ENCODE measurements at places on chromosomes 2 and 18. TPM values are rescaled to one million over a fixed set of nuclear protein-coding genes. Genes with fewer than 3 reads are reported as not detected.

DNA sequence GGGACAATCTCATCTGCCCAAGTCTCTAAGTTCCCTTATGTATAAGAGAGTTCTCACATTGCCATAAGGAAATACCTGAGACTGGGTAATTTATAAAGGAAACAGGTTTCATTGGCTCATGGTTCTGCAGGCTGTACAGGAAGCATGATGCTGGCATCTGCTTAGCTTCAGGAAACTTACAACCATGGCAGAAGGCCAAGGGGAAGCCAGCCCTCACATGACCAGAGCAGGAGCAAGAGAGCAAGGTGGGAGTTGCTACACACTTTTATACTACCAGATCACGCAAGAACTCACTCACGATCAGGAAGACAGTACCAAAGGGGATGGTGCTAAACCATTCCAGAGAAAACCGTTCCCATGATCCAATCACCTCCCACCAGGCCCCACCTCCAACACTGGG lies 73.9 kb downstream of the PRKRA start:
- no peaks in the 10 kb centered on the region for H3K27me3 ChIP-seq
- H3K4me1 ChIP-seq = no peaks in the 10 kb centered on the region
- no peak overlapping the region for H3K27ac ChIP-seq
- no peak overlapping the region for H3K4me3 ChIP-seq
- no peak for DNase-seq

GRCh38 chr2:118221536-118222272 lies 133.4 kb downstream of the INSIG2 start:
- no peaks in the 10 kb centered on the region for H3K36me3 ChIP-seq
- no peak overlapping the region for H3K4me3 ChIP-seq

Gene PKDCC
- 339 TPM for total RNA-seq

DNA sequence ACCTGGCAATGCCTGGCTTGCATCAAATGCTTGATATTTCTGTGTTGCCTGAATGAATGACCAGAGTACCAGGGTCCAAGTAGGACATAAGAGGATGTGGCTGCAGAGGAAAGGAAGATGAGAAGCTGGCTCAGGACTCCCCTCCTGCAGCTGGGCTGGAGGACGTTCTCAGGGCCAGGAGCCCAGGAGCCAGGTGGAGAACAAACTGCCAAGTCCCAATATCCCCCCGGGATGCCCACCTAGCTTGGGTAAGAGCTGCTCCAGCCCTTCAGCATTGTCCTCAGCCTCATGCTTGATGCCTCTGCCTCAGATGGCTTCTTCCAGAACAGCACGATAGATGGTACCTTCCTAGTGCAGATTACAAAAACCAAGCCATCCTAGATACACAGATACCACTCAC lies 8.6 kb upstream of the ATP6V1B1 start:
- H3K27me3 ChIP-seq = no peaks in the 10 kb centered on the region
- no peak overlapping the region for H3K4me3 ChIP-seq
- peak; percentile 3 for DNase-seq
- H3K4me1 ChIP-seq = no peaks in the 10 kb centered on the region
- no peaks in the 10 kb centered on the region for H3K36me3 ChIP-seq
- no peak overlapping the region for H3K27ac ChIP-seq

DNA sequence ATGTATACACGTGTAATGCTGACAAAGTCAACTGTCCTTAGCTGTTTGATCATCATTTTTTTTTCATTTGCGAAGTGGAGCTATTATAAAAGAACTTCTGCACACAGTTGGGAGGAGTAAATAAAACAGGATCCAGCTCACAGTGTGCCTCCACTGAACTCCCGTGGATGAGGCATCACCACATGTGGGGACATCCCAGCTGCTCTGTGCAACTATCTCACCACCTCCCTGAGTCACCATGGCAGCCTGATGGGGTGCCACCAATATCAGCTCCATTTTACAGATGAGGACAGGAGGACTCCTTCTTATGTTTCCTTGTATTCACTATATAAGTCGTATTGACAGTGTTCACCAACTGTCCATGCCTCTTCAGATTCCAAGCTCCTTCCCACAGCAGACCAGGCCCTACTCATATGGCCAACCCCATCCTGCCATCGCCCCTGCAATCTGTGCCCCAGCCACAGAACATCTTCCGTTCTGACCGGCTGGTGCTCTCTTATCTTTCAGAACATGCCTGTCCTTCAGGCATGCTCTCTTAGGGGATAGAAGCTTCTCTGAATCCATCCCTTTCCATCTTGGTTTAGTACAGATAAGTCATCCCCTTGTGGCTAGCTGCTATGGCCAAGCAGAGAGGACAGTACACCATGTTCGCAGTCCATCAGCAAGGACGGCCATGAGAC lies 288.1 kb downstream of the RNF144A start:
- no peak overlapping the region for H3K27ac ChIP-seq
- H3K4me3 ChIP-seq = no peak overlapping the region
- no peaks in the 10 kb centered on the region for H3K36me3 ChIP-seq
- no peaks in the 10 kb centered on the region for H3K4me1 ChIP-seq

All from hepatocyte (in vitro differentiated cells).